AG04450 (cell line): ENCODE measurements at places on chromosomes 12 and 14. TPM values are rescaled to one million over a fixed set of nuclear protein-coding genes. Genes with fewer than 3 reads are reported as not detected.

DNA sequence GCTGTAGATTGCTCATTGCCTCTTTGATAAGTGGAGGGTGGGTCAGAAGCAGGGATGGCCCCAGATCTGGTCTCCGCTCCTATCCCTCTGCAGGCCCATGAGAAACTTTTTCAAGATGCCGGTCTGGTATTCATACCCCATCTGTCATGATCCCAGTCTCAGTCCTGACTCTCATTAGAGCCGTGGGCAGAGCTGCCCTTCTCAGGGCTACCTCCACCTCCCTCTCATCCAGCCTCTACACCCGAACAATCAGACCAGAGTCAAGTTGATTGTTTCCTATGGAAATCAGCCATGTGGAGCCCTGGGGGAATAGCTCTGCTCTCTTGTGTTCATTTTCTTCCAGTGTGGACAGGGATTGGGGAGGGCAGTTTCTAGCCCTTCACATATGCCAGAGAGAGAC, 45.8 kb downstream of the NEUROD4 start:
- DNase-seq: no peak

The LHX5 gene
- polyA plus RNA-seq: not detected in 2 replicates

The RNF212B gene
- polyA plus RNA-seq: not detected in 2 replicates

DNA sequence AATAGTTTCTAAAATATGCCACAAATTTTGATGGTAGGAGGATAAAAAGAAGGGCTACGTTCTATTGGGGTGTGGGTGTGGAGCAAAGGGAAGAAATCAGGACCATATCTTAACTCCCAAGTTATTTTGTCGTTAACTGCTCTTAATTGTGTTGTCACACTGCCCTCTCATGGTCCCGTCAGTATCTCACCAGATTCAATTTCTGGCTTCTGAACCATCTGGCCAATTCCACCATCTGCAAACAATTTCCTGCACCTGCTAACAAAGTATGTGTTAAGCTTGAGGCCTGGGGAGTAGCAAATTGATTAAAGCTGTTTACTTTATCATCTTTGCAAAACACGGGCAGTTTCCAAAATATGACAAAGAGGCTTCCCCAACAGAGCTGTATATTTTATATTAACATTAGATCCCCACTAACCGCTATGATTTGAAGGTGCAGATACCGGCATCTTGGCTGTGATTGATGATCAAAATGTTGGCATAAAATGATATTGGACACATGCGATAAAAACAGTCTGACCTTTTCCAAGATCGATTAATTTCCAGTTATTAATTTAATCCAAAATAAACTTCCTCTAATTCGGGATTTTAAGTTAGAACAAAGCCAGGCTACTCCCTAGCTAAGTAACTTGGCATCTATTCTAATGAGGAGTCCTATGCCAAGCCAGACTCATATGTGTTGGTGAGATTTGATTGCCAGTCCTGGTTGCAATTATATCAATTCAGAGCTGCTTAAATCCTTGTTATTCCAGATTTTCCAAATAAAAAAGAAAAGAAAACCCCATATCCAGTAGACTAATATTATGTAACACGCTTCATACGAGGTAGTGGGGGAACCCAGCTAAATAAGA, 6.9 kb upstream of the DNM1L start:
- DNase-seq: peak; percentile 67

GRCh38 chr14:70666361-70666686, 24.6 kb downstream of the TTC9 start:
- DNase-seq: no peak

The PDZRN4 gene
- polyA plus RNA-seq: not detected in 2 replicates
